Adrenal gland (tissue), 19 donors: ENCODE measurements at places on chromosomes 1 and 21. TPM values are rescaled to one million over a fixed set of nuclear protein-coding genes. Genes with fewer than 3 reads are reported as not detected.
A peak's percentile ranks its signal among the peaks of the same experiment; 100 is the strongest.

The CTSS gene
- 137 TPM for total RNA-seq

GRCh38 chr1:31600641-31601040, 16.8 kb upstream of the HCRTR1 start:
- no peaks in the 10 kb centered on the region for H3K27me3 ChIP-seq
- DNase-seq: no peak
- no peaks in the 10 kb centered on the region for H3K36me3 ChIP-seq
- H3K4me1 ChIP-seq: no peaks in the 10 kb centered on the region
- H3K4me3 ChIP-seq: no peak overlapping the region

The SPRR3 gene
- total RNA-seq: not detected

GRCh38 chr1:66295803-66296202, 238.2 kb upstream of the SGIP1 start:
- no peak overlapping the region for H3K4me3 ChIP-seq
- H3K4me1 ChIP-seq: no peaks in the 10 kb centered on the region
- DNase-seq: no peak
- no peaks in the 10 kb centered on the region for H3K36me3 ChIP-seq
- H3K27ac ChIP-seq: no peak overlapping the region
- no peaks in the 10 kb centered on the region for H3K27me3 ChIP-seq

GRCh38 chr21:16879479-16879878, 633.4 kb upstream of the CXADR start:
- no peaks in the 10 kb centered on the region for H3K4me1 ChIP-seq
- H3K36me3 ChIP-seq: no peaks in the 10 kb centered on the region
- no peak for DNase-seq
- H3K4me3 ChIP-seq: no peak overlapping the region
- H3K27ac ChIP-seq: no peak overlapping the region
- no peaks in the 10 kb centered on the region for H3K27me3 ChIP-seq

The CASQ1 gene
- total RNA-seq: not detected

GRCh38 chr1:198088360-198089071, 68.3 kb upstream of the NEK7 start:
- no peaks in the 10 kb centered on the region for H3K4me1 ChIP-seq
- H3K36me3 ChIP-seq: no peaks in the 10 kb centered on the region
- H3K27me3 ChIP-seq: no peaks in the 10 kb centered on the region
- H3K4me3 ChIP-seq: no peak overlapping the region
- DNase-seq: peak; percentile 22

GRCh38 chr21:45355573-45355972, 49.4 kb upstream of the COL18A1 start:
- no peaks in the 10 kb centered on the region for H3K36me3 ChIP-seq
- H3K4me1 ChIP-seq: no peaks in the 10 kb centered on the region
- peak overlapping the region; percentile 80 for H3K27ac ChIP-seq
- no peak for DNase-seq
- H3K4me3 ChIP-seq: no peak overlapping the region

The CD160 gene
- total RNA-seq: not detected

The VPS45 gene
- total RNA-seq: 77.6 TPM

The B3GALT5 gene
- 0.19 TPM for total RNA-seq

GRCh38 chr1:51324251-51325010, 5.9 kb downstream of the TTC39A start:
- no peaks in the 10 kb centered on the region for H3K27me3 ChIP-seq
- no peaks in the 10 kb centered on the region for H3K36me3 ChIP-seq
- peaks cover 3% of the 10 kb centered on the region for H3K4me1 ChIP-seq
- no peak overlapping the region for H3K27ac ChIP-seq

DNA sequence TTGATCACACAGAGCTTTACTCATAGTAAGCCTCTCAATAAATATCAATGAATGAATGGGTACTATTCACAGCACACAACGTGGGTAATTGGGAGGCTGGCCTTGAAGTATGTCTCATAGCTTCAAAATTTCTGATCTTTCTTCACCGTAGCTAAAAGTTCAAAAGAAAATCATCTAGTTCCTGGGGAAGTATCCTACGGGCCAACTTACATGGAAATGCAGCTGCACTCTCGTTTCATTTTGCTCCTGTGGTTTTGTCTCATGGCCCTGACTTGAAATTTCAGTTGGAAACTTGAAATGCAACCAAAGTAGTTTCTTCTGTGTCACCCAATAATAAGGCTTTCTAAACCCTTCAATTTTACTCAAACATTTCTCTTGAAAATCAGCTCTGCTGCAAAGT, 76.1 kb upstream of the CNIH3 start:
- no peaks in the 10 kb centered on the region for H3K36me3 ChIP-seq
- no peak overlapping the region for H3K27ac ChIP-seq
- no peaks in the 10 kb centered on the region for H3K4me1 ChIP-seq
- H3K27me3 ChIP-seq: no peaks in the 10 kb centered on the region

DNA sequence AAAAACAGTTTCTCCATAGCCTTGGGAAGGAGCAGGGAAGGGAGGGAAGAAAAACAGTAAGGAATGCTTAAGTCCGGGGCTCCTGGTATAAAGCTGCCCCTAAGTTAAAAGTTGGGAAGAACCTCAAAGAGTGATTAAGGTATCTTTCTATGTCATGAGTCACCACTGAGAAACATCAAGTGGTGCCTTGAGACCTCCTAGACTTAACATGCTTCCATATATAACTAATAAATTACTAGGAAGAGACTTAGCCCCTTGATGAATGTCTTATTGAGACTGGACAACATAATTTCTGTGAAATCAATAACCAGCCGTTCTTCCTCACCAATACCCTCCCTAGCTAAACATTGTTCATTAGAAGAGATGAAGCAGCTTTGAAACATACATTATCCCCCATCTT, 121.8 kb upstream of the SLC44A3 start:
- no peaks in the 10 kb centered on the region for H3K27me3 ChIP-seq
- no peak overlapping the region for H3K27ac ChIP-seq
- H3K36me3 ChIP-seq: no peaks in the 10 kb centered on the region
- DNase-seq: no peak
- peaks cover 15% of the 10 kb centered on the region for H3K4me1 ChIP-seq

- no peaks in the 10 kb centered on the region for H3K27me3 ChIP-seq
- no peak for DNase-seq
- no peak overlapping the region for H3K27ac ChIP-seq
- H3K4me1 ChIP-seq: no peaks in the 10 kb centered on the region
- no peak overlapping the region for H3K4me3 ChIP-seq
These were observed 9.8 kb downstream of the KCNN3 start for GRCh38 chr1:154860156-154860870.

GRCh38 chr1:207004931-207005830, 27.4 kb downstream of the C1orf116 start:
- no peak overlapping the region for H3K4me3 ChIP-seq
- no peaks in the 10 kb centered on the region for H3K27me3 ChIP-seq
- no peaks in the 10 kb centered on the region for H3K36me3 ChIP-seq
- H3K4me1 ChIP-seq: no peaks in the 10 kb centered on the region
- DNase-seq: peak; percentile 78
- H3K27ac ChIP-seq: no peak overlapping the region
